ENCODE measurements at places on chromosomes 4 and X.
A peak's percentile ranks its signal among the peaks of the same experiment; 100 is the strongest.

- DNase-seq = no peak
Observed at GRCh38 chrX:15903186-15903681, 48.6 kb upstream of the AP1S2 start.

DNA sequence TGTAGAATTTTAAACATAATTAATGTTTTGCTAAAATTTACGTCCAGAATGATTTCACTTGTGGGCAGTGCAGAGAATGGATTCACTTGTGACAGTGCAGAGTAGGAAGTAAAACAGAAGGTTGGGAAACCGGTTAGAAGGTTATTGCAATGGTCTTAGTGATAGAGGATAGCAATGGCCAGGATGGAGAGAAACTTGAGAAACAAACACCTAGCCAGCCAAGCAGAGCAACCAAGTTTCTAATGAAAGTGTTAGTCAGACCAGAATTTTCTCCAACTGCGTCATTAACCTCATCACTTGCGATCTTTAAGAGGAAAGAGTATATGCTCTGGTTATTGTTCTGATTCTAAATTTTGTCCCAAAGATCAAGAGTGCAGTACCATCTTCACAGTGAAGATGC lies 50.0 kb upstream of the TBC1D9 start:
- DNase-seq = no peak

DNA sequence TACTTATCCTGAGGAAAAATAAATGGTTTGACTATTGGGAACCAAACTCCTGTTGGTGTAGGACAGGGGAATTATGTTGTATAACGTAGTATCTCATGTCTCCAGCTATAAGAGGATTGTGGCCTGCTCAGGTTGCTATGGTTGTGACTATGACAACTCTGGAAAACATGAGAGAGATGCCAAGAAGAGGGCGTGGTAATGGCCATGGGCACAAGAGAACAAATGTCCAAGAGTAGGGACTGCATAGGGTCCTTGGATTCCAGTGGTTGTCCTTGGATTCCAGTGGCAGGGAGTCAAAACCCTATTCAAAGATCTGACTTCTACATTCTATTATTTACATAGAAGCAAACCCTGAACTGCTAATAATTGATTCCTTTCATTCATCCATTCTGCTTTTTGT lies 6.8 kb upstream of the MOB1B start:
- DNase-seq = no peak

DNA sequence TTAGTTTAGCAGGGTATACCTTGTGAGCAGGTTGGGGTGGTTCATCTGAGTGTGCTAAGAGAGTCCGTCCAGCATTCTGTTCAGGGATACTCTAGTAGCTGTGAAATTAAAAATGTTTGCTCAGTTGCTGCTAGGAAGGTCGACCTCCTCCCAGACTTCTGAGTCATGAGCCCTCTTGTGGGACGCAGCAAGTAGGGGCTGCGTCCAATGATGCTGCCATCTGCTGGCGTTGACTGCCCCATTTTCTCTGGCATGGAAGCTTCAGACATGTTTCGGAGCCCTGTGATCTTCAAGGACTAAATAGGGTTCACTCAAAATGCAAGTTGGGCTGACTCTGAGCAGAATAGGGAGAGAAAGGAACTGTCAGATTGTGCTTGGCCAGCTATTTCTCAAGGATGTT lies 201.0 kb upstream of the ARSJ start:
- peak; percentile 0 for DNase-seq

Data from GOT3 (cell line).